ENCODE measurements at places on chromosomes 7 and 10. TPM values are rescaled to one million over a fixed set of nuclear protein-coding genes. Genes with fewer than 3 reads are reported as not detected.
A peak's percentile ranks its signal among the peaks of the same experiment; 100 is the strongest.

The AKR1C1 gene
- 0.79 TPM for total RNA-seq

The DNMBP gene
- total RNA-seq: 4.1 TPM

The ADIRF gene
- total RNA-seq: not detected

The VENTX gene
- total RNA-seq: not detected

GRCh38 chr7:24877790-24878311 lies 102.1 kb downstream of the OSBPL3 start:
- peaks cover 27% of the 10 kb centered on the region for H3K36me3 ChIP-seq
- peaks cover 22% of the 10 kb centered on the region for H3K4me1 ChIP-seq
- DNase-seq: peak; percentile 28
- peak overlapping the region; percentile 54 for H3K27ac ChIP-seq
- no peaks in the 10 kb centered on the region for H3K27me3 ChIP-seq

GRCh38 chr7:18778594-18778993 lies 283.0 kb downstream of the HDAC9 start:
- H3K36me3 ChIP-seq: no peaks in the 10 kb centered on the region
- no peaks in the 10 kb centered on the region for H3K27me3 ChIP-seq
- no peaks in the 10 kb centered on the region for H3K4me1 ChIP-seq
- H3K27ac ChIP-seq: no peak overlapping the region
- H3K4me3 ChIP-seq: no peak overlapping the region

DNA sequence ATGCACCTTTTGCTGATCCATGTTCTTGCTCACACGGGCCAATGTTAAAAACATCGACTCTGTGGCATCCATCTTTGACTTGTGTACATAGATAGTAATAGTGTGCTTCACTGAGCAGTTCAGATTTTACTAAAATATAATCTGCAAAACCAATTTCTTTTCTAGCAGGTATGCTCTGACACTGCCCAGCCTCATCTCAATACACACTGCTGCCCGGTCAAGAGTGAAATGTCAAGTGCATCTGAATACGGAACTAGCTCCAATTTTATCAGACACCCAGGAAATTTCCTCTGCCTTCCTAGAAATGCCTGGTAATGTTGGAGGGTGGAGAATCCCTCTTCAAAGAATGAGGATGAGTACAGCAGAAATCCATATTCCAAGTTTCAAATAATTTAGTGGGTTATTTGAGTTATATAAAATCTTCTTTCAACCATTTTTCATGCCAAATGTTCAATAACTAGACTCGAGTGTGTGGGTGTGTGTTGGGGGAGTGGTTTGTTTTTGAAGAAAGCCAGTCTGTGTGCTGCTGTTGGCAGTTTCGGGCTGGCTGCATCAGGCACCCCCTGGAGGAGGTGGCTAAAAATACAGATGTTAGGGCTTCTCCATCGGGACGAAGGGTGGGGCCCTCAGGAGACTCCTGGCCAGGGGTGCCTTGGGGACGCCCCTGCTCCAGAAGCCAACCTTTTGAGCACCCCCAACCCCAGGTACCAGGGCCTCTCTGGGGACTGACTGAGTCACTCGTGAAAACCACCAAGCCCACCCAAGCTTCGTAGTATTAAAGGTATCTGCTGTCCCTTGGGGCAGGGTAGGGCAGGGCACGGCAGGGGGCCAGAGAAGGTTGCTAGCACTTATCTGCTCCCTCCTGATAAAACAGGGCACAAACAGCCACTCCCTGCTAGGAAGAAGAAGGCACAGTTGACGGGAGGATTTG lies 15.4 kb downstream of the CTBP2 start:
- H3K27me3 ChIP-seq: peaks cover 31% of the 10 kb centered on the region
- H3K4me1 ChIP-seq: no peaks in the 10 kb centered on the region
- H3K36me3 ChIP-seq: no peaks in the 10 kb centered on the region
- no peak overlapping the region for H3K27ac ChIP-seq
- H3K4me3 ChIP-seq: no peak overlapping the region
- DNase-seq: no peak

GRCh38 chr7:116252249-116252648 lies 41.9 kb downstream of the TES start:
- peaks cover 58% of the 10 kb centered on the region for H3K36me3 ChIP-seq
- no peak overlapping the region for H3K4me3 ChIP-seq
- DNase-seq: no peak
- H3K27me3 ChIP-seq: no peaks in the 10 kb centered on the region
- no peak overlapping the region for H3K27ac ChIP-seq

DNA sequence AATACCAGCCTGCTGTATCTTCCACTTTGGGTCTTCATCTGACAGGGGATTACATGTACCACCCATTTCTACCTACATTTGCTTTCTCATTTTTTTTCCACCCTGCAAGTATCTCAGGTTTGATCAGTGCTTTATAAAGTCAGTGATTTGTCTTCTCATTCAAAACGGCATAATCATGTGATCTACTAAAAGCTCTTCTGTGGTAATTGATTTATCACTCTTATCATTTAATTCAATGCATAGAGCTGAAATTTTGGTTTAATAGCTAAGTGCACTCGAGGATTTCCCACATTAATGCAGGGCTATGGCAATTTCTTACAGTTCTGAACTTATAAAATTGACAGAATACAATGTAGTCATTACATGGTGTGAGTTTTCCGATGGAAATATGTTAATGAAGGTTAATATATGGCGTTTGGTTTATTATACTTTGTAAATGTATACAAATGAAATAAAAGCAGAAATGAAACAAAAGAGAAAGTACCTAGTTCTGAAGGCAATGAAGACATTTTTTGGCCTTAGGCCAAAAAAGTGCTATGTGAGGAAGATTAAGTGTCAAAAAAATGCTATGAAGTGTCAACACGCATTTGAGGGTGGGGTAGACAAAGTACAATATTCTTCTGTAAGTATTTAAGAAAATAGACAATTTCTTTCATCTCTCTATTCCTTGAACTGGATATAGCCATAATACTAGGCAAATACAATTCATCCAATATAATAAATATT lies 457.3 kb downstream of the ETV1 start:
- H3K36me3 ChIP-seq: no peaks in the 10 kb centered on the region
- H3K27ac ChIP-seq: no peak overlapping the region
- no peak for DNase-seq
- H3K27me3 ChIP-seq: no peaks in the 10 kb centered on the region
- no peak overlapping the region for H3K4me3 ChIP-seq

DNA sequence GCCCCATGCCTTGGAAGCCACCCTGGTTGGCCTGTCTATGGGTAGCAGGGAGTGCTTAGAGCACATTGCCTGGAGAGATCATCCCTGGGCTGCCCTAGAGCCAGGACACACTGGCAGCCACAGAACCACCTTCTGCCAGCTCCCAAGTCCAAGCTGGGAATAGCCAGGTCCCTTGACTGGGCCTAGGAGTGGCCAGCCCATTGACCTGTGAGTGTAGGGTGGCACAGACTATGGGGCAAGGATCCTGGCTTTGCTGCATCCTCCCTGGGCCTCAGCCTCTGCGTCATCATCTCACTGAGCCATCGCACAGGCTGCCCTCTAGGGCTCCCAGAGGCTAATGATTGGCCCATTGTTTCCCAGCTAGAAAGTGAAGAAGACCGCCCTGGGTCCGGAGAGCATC lies 7.0 kb downstream of the AQP1 start:
- DNase-seq: no peak
- H3K27ac ChIP-seq: no peak overlapping the region
- no peaks in the 10 kb centered on the region for H3K27me3 ChIP-seq
- H3K4me1 ChIP-seq: no peaks in the 10 kb centered on the region
- no peaks in the 10 kb centered on the region for H3K36me3 ChIP-seq

DNA sequence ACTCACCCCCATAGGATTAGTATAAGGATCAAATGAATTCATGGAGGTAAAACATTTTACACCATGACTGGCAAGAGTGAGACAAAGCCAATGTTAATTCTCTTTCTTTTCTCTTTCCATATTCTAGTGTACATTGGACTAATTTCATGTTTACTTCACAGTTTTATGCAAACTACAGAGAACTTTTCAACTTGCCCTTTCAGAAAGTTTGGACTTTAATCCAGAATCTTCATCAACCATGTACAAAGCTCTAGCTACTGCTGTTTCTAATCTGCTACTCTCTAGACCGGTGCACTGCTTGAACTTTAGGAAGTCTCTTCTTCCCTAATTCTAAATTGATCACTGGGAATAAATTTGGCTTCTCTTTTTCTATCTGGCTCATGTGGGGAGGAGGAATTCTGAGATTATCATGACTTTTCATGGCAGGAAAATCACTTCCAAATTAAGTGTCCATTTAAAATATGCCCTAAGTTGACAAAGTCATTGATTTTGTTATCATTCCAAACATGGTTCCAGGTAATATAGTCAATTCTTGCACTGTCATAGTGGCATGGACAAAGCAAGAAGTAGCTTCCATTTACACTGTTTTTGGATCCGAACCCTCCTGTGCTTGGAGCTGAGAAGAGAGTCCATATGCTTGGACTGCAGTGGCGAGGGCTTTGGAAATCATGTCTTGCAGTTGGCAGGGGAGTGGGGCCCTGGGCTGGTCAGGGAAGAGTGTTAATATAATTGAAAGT lies 903.3 kb downstream of the CCSER2 start:
- H3K36me3 ChIP-seq: no peaks in the 10 kb centered on the region
- no peak overlapping the region for H3K4me3 ChIP-seq
- no peaks in the 10 kb centered on the region for H3K4me1 ChIP-seq
- H3K27ac ChIP-seq: no peak overlapping the region

- H3K4me3 ChIP-seq: no peak overlapping the region
- H3K36me3 ChIP-seq: no peaks in the 10 kb centered on the region
- DNase-seq: no peak
- H3K4me1 ChIP-seq: no peaks in the 10 kb centered on the region
- no peaks in the 10 kb centered on the region for H3K27me3 ChIP-seq
- no peak overlapping the region for H3K27ac ChIP-seq
Observed at GRCh38 chr7:141300816-141301215, 227.0 kb downstream of the TMEM178B start.

DNA sequence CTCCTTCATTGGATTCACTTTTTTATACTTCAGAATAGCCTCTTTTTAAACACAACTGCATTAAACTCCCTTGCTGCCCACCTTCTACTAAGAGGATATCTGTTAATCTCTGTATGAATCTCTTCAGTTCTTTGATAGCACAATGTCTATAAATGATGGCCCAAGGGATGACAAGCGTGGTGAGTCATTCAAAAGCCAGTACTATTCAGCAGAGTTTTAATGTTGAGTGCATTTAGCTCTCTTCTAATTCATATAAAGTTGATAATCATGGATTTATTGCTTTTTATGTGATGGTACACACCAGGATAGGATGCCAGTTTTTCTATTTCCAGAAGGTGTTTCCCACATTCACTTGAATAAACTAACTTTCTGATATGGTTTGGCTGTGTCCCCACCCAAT lies 57.4 kb upstream of the HECTD2 start:
- no peaks in the 10 kb centered on the region for H3K36me3 ChIP-seq
- H3K4me3 ChIP-seq: no peak overlapping the region
- H3K27me3 ChIP-seq: no peaks in the 10 kb centered on the region
- H3K4me1 ChIP-seq: peaks cover under 1% of the 10 kb centered on the region
- H3K27ac ChIP-seq: no peak overlapping the region

- H3K27me3 ChIP-seq: no peaks in the 10 kb centered on the region
- H3K27ac ChIP-seq: no peak overlapping the region
- no peaks in the 10 kb centered on the region for H3K4me1 ChIP-seq
Observed at GRCh38 chr10:16716051-16716450, 101.2 kb downstream of the RSU1 start.

GRCh38 chr10:13627459-13628310 lies 40.9 kb downstream of the PRPF18 start:
- H3K27ac ChIP-seq: no peak overlapping the region
- H3K36me3 ChIP-seq: peaks cover 11% of the 10 kb centered on the region
- DNase-seq: no peak
- no peak overlapping the region for H3K4me3 ChIP-seq
- no peaks in the 10 kb centered on the region for H3K4me1 ChIP-seq

DNA sequence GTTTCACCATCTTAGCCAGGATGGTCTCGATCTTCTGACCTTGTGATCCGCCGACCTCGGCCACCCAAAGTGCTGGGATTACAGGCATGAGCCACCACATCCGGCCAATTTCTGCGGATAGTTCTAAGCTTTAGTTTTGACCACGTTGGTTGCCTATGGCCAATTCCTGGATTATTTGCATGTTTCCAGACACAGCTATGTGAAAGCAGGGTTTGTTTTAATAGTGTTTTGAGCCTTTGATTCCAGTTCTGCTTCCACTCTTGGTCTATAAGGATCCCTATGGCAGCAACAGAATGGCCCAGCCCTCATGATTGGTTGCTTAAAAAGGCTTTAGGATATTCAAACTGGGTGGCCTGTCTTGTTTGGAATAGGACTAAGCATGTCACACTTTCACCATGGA lies 19.1 kb downstream of the SIRT1 start:
- peaks cover 1% of the 10 kb centered on the region for H3K4me1 ChIP-seq
- no peak for DNase-seq
- H3K27ac ChIP-seq: no peak overlapping the region
- H3K36me3 ChIP-seq: peaks cover 55% of the 10 kb centered on the region
- no peaks in the 10 kb centered on the region for H3K27me3 ChIP-seq
- no peak overlapping the region for H3K4me3 ChIP-seq

DNA sequence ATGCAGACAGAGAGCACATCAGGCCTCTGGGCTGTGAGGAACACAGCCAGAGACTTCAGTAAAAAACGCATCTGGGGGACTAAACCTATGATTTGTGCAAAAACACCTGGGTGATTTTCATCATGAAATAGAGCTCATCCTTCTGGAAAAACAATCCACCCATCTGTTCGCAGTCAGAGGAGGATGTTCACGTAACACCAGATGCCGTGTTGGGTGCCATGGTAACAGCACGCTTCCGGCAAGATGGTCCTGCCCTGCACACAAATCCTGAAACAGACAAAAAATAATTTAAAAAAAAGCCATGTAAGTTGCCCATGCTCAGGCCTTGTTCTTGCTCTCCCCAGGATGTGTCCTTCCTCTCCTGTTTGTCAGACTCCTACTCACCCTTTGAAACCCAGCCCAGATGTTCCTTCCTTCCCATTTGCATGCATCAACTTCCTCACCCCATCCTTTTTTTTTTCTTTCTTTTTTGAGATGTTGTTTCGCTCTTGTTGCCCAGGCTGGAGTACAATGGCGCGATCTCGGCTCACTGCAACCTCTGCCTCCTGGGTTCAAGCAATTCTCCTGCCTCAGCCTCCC lies 28.3 kb upstream of the GNA12 start:
- no peak overlapping the region for H3K27ac ChIP-seq
- no peak overlapping the region for H3K4me3 ChIP-seq
- DNase-seq: no peak
- peaks cover 37% of the 10 kb centered on the region for H3K4me1 ChIP-seq

GRCh38 chr7:31437250-31437865 lies 76.5 kb upstream of the ITPRID1 start:
- H3K36me3 ChIP-seq: no peaks in the 10 kb centered on the region
- H3K4me3 ChIP-seq: no peak overlapping the region
- DNase-seq: no peak

GRCh38 chr10:49280001-49280408 lies 19.0 kb upstream of the C10orf71 start:
- peak; percentile 41 for DNase-seq
- peaks cover 18% of the 10 kb centered on the region for H3K4me1 ChIP-seq
- no peaks in the 10 kb centered on the region for H3K36me3 ChIP-seq
- no peak overlapping the region for H3K27ac ChIP-seq
- peaks cover 3% of the 10 kb centered on the region for H3K27me3 ChIP-seq

DNA sequence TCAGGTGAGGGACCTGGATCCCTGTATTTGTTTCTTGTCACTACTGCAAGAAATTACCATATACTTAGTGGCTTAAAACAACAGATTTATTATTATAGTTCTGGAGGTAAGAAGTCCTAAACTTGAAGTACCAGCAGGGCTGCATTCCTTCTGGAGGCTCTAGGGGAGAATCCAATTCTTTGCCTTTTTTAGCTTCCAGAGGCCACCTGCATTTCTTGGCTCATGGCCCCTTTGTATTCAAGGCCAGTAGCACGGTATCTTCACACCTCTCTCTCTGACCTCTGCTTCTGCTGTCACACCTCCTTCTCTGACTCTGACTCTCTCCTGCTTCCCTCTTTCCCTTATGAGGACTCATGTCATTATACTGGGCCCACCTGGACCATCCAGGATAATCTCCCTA lies 2.2 kb upstream of the LHPP start:
- H3K27ac ChIP-seq: no peak overlapping the region
- H3K4me3 ChIP-seq: no peak overlapping the region
- peaks cover 6% of the 10 kb centered on the region for H3K4me1 ChIP-seq
- no peak for DNase-seq
- H3K36me3 ChIP-seq: peaks cover 4% of the 10 kb centered on the region

Measured in activated CD8-positive, alpha-beta T cell treated with anti-CD3 and anti-CD28 coated beads, Interleukin-2, amount 10 ng/mL, durations not matched to agents 7 days and 5 days (primary cell).